Foreskin keratinocyte (primary cell): ENCODE measurements at places on chromosomes 1 and 21. TPM values are rescaled to one million over a fixed set of nuclear protein-coding genes. Genes with fewer than 3 reads are reported as not detected.

The AKNAD1 gene
- 0.65 and 1.6 TPM in 2 replicates for total RNA-seq

DNA sequence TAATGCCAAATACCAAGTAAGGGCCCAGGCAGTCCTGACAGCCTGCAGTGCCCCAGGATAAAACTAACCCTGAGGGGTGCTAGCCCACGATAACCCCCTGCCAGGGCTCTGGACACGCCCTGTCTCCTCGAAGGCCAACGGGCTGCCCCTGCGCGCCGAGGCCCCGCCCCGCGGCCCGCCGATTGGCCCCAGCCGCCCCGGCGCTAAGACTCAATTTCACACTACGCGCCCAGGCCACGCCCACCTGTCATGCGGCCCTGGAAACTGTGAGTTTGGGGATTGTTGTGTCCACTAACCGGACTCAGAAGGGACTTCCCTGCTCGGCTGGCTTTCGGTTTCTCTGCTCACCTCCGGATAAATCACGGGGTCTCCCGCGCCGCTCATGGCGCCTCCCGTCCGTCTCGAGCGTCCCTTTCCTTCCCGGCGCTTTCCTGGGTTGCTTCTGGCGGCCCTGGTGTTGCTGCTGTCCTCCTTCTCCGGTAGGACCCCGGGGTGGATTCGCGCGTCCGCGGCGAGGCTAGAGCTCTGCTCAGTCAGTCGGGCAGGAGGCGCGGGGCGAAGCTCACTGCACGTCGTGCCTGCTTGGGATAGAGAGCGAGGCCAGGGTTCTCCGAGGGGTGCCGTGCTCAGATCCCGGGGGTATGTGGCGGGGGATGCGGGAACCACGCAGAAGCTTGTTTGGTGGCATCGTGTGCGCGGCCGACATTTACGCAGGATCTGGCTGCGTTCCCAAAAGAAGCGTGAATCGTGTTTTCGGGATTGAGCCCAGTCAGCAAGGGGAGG is at the start of gene CR1L:
Gene CR1L (plus strand): TSS at position 282 of the 783 bp plus-strand sequence. CDS start 101 bp downstream, at position 383.
- DNase-seq = peak; percentile 7

- no peak for DNase-seq
These were observed 6.0 kb downstream of the PIK3CD start for GRCh38 chr1:9657521-9658032.

The DSCAM gene
- 7.6 and 8.5 TPM in 2 replicates for total RNA-seq

DNA sequence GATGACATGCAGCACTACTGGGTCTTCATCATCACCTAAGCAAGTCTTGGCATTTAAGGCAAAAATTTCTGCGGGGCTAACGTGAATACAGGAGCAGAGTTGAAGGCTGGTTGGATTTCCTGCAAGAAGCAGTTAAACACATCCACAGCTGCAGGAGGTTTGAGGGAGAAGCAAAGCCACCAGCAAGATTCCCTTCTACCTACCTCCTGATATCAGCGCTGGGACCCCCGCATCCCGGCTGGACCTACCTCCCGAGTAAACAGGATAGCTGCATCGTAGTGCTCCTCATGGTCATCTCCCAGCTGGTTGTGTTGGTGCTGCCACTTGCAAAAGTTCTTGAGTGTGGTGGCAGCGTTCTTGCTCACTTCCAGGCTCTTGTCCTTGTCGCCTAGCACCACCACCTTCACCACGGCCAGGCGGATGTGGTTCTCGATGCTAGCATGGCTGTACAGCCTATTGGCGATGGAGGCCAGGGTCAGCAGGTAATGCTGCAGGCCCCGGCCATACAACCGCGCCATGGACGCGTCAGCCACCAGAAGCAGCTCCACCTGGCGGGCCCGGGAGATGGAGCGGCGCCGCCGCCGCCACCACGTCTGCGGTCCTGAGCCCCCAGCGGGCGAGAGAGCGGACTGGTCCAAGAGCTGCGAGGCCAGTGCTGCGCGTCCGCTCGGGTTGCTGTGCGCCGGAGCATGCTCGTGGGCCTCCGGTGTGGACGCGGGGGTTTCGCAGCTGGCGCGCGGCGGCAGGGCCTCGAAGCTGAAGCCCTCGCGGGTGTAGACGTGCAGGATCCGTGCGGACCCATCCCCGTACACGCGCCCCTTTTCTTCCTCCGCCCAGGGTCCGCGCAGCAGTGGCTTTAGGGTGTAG is 1.6 kb downstream of the ADAMTS5 start:
- no peak for DNase-seq

The AGMAT gene
- 1.1 TPM in 2 replicates for total RNA-seq

GRCh38 chr21:41564871-41565274 is 56.9 kb upstream of the TMPRSS2 start:
- no peak for DNase-seq
